ENCODE measurements at places on chromosomes 1 and 21.

GRCh38 chr1:206704226-206704625, 19.5 kb downstream of the MAPKAPK2 start:
- DNase-seq = peak; percentile 41

GRCh38 chr1:230061801-230062200, 5.2 kb upstream of the GALNT2 start:
- no peak for DNase-seq

DNA sequence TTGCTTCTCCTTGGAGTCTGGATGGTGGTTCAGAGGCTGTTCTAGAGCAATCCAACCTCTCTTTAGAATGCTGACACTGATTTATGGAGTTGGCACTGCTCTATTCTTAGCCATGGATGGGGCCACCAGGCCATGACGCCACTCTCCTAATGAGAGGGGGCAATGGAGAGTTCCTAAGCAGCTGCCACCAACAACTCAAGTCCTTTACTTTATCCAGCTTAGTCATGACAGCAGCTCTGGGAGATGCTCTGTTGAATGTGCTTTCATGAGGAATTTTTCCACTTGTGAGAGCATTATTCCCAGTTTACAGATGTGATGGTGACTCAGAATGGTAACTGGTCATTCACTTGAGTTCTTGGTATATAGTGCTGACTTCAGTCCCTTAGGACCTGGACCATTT, 366.3 kb downstream of the HHAT start:
- no peak for DNase-seq

DNA sequence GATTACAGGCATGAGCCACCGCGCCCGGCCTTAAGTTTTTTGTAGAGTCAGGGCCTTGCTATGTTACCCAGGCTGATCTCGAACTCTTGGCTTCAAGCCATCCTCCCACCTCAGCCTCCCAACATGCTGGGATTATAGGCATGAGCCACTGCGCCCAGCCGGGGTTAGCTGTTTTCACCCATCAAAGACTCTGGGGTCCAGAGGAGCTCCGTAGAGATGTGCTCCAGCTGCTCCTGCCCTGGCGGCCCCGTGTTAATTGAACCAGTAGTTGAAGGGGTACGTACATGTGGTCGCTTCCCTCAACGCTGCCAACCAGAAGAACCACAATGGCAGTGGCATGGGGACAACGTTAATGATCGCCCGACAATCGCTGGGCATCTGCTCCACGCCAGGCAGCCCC, 72.0 kb downstream of the NPHP4 start:
- DNase-seq = no peak

DNA sequence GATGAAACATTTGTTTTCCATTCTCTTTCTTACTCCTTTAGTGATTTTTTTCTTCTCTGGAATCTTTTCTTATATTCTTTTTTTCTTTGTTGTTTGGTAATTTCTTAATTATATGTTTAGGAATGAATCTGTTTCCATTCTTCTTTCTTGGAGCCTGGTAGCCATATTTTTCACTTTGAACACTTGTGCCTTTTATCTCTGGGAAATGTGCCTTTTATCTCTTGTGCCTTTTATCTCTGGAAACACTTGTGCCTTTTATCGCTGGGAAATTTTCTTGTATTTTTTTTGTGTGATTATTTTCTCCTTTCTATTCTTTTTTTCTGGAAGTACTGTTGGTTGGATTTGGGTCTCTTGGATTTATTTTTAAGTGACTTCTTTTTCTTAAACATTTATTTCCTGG, 118.2 kb downstream of the LEPR start:
- no peak for DNase-seq

GRCh38 chr1:65497256-65497830, 76.9 kb downstream of the LEPR start:
- no peak for DNase-seq

DNA sequence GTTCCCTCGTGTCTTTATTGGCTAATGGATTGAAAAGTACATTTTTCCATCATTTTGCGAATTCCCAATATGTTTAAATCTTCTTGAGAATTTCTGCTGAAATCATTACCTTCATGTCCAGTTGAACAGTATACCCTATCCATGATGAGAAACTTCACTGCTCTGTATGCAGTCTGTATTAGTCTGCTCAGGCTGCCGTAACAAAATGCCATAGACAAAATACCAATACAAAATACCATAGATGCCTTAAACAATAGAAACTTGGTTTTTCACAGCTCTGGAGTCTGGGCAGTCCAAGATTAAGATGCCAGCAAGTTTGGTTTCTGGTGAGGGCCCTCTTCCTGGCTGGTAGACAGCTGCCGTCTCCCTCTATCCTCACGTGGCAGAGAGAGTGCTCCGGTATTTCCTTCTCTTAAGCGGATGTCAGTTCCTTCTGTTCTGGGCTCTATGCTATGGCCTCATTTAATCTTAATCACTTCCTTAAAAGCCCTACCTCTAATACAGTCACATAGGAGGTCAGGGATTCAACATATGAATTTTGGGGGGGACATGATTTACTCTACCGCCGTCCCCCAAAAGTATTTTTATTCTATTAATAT, 27.0 kb downstream of the CXADR start:
- peak; percentile 68 for DNase-seq

DNA sequence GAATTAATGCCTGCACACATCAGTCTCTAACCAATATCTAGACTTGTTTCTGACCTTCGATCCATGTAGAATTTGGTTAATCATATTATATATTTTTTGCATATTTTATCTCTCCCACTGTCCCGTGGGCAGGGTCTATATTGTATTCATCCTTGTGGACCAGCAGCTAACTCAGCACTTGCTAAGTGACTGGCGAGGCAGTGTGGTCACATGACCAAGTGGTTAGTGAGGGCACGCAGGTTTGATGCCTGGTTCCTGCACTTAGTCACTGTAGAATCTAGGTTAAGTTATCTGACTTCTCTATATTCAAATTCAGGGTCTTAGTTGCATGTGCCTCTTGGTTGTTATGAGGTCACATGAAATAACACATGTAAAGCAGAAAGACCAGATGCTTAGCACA, 120.5 kb downstream of the UBE2U start:
- DNase-seq = no peak

DNA sequence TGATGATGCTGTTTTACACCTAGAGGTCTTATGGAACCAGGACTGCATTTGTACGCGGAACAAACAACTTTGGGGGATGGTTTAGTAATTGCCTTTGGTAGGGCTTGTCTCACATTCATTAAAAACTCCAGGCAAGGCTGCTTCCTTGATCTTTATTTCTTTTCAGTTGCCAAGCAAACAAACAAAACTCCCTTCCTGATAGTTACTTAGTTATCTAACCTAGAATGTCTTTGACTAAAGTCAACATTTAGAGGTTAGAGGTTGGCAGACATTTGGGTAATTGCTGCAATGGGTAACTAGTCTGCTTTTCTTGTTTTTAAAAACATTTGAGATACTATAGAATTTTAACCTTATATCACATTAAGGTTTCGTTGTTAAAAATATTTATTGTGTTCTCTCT, 500.9 kb upstream of the PTBP2 start:
- no peak for DNase-seq

GRCh38 chr1:24702511-24703293, 42.5 kb upstream of the CLIC4 start:
- DNase-seq = no peak
